ENCODE measurements at places on chromosomes 1 and 21.
A peak's percentile ranks its signal among the peaks of the same experiment; 100 is the strongest.

- no peak overlapping the region for H3K27ac ChIP-seq
- no peak overlapping the region for H3K4me3 ChIP-seq
- H3K4me1 ChIP-seq, result no peaks in the 10 kb centered on the region
- DNase-seq, result no peak
- H3K27me3 ChIP-seq, result no peaks in the 10 kb centered on the region
Observed at GRCh38 chr1:176142973-176143372, 64.1 kb downstream of the COP1 start.

DNA sequence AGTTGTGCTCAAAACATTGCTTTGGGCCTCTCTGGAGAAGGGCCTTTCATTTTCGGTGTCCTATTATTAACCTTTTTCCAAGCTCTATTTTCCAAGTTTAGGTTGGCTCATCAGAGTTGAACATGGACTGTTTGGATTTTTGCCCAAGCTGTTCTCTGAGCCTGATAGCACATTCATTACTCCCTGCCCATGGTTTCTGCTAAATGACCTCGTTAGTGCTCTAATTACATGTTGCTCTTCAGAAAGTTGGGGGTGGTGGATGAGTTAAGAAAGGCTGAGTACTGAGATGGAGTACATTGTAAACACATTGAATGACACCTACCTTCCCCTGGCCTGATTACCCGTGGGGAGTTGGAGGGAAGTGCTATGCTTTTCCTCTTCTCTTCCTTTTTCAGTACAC is 38.9 kb downstream of the LMO4 start:
- no peaks in the 10 kb centered on the region for H3K36me3 ChIP-seq
- no peaks in the 10 kb centered on the region for H3K27me3 ChIP-seq

DNA sequence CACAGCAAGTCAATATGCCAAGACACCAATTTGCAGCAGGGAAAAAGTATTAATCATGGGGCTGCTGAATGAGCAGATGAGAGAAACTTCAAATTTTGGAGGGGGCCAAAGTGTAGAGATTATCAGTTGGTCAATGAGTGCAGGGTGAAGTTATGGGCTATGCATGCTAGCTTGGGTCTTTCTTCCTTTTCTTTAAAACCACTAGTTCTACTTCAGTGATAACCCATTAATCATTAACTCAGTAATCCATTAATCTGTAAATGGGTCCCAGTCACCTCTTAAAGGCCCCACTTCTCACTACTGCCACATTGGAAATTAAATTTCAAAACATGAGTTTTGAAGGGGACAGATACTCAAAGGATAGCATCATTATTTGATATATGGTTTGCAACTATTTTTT is 688.6 kb upstream of the ADGRL4 start:
- no peak for DNase-seq
- no peaks in the 10 kb centered on the region for H3K36me3 ChIP-seq
- no peaks in the 10 kb centered on the region for H3K4me1 ChIP-seq

- no peaks in the 10 kb centered on the region for H3K27me3 ChIP-seq
- H3K4me3 ChIP-seq, result no peak overlapping the region
- no peaks in the 10 kb centered on the region for H3K4me1 ChIP-seq
- peaks cover 10% of the 10 kb centered on the region for H3K36me3 ChIP-seq
Observed at GRCh38 chr1:6688001-6688400, 13.6 kb downstream of the DNAJC11 start.

DNA sequence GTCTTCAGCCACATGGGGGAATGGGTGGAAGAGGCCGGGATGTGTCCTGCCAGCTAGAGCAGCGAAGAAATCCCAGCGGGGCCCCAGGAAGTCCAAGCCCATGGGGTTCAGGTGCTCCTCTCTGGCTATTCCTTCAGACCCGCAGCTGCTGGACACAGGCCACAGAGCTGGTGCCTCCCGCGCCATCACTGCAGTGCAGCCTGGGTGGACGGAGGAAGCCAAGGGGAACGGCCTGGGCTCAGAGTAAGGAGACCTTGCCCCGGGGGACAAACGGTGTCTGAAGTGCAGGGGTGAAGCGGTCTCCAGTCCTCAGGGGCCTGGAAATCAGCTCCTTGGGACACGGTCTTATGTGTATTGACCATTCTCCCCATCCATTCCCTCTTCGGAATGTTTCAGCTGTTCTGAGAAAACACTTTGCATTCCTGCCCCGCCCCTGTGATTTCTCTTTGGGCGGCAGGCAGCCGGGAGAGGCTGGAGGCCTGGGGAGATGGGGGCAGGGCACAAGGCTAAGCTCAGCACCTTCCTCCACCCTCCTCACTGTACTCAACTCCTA is 18.4 kb downstream of the MTHFR start:
- no peaks in the 10 kb centered on the region for H3K27me3 ChIP-seq
- no peak overlapping the region for H3K4me3 ChIP-seq
- H3K4me1 ChIP-seq, result peaks cover 24% of the 10 kb centered on the region
- H3K27ac ChIP-seq, result no peak overlapping the region

- H3K27me3 ChIP-seq, result no peaks in the 10 kb centered on the region
- no peak overlapping the region for H3K4me3 ChIP-seq
- DNase-seq, result no peak
Observed at GRCh38 chr1:30804352-30804751, 46.8 kb upstream of the LAPTM5 start.

DNA sequence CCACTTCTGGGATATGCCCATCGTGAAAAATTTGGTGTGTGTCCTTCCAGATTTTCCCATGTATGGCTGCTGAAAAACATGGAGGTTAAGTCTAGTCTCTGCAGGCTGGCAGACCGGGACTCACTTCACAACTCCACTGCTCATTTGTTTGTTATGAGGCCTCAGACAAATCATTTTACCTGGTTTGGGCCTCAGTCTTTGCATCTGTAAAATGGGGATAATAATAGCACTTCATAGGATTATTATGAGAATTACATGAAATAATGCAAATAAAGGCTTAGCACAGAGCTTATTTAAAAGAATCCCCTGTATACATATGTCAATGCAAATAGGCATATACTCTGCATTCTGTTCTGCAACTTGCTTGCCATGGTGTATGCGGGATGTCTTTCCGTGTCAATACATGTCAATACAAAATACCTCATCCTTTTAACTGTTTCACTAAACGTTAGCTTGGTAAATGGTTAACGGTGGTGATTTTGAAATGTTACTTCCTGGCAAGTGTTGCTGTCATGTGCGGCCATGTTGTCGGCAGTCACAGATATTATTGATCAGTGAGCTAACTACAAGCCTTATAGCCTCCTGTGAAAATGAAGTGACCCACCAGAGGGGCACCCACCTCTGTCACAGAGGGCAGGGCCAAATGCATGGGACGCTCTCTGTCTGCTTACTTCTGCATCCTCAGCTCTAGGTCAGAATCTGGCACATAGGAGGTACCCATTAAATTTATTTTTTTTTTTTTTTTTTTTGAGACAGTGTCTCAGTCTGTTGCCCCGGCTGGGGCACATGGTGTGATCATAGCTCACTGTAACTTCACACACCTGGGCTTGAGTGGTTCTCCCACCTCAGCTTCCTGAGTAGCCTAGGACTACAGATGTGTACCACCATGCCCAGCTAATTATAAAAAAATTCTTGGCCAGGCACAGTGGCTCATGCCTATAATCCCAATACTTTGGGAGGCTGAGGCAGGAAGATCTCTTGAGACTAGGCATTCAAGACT is 4.3 kb downstream of the LCK start:
- H3K27ac ChIP-seq, result no peak overlapping the region
- no peak overlapping the region for H3K4me3 ChIP-seq
- no peaks in the 10 kb centered on the region for H3K27me3 ChIP-seq
- no peak for DNase-seq
- H3K4me1 ChIP-seq, result no peaks in the 10 kb centered on the region
- H3K36me3 ChIP-seq, result no peaks in the 10 kb centered on the region

DNA sequence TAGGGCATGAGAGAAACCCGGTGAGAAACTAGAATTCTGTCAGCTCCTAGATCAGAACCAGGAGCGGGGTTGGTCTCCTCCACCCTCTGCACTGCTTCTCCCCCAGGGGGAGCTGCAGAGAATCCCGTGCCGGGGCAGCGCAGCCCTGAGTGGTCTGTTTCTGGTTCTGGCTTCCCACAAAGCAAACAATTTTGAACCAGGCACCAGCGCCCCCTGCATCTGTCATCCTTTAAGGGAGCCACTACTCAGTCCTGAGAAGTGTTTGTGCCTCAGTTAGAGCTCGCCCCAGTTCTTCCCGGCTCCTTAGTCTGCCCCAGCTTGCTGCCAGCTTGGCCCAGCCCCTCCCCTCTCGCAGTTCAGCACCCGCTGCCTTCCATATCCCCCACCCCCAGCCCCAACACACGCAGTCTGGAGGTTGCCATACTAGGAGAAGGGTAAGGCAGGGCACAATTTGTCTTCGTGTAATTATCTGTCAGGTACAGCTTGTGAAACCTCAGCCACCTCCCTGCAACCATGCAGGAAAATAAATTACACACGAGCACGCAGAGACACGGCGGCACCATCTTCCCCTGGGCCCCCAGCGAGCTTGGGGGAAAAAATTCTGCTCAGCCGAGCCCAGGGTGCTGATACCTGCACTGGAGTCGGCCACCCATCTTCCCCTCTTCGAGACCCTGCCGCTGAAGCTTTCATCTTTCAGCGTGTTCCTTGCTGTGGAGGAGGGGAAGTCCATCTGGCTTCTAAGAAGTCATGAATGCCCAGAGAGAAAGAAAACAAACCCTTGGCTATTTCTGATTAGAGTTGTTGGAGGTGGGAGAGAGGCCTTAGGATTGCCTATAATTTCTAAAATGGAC is 62.6 kb upstream of the CD1D start:
- H3K36me3 ChIP-seq, result no peaks in the 10 kb centered on the region
- H3K27me3 ChIP-seq, result peaks cover 54% of the 10 kb centered on the region
- no peak overlapping the region for H3K4me3 ChIP-seq
- H3K4me1 ChIP-seq, result no peaks in the 10 kb centered on the region
- peak; percentile 32 for DNase-seq

GRCh38 chr1:157584503-157584902 is 13.4 kb downstream of the FCRL4 start:
- no peak overlapping the region for H3K27ac ChIP-seq
- no peak overlapping the region for H3K4me3 ChIP-seq
- peaks cover 56% of the 10 kb centered on the region for H3K27me3 ChIP-seq
- no peaks in the 10 kb centered on the region for H3K4me1 ChIP-seq
- H3K36me3 ChIP-seq, result no peaks in the 10 kb centered on the region
- DNase-seq, result no peak

GRCh38 chr1:192630521-192631287 is 5.2 kb upstream of the RGS13 start:
- no peak overlapping the region for H3K4me3 ChIP-seq
- H3K27me3 ChIP-seq, result no peaks in the 10 kb centered on the region
- DNase-seq, result peak; percentile 7
- H3K4me1 ChIP-seq, result peaks cover 23% of the 10 kb centered on the region

GRCh38 chr1:18041102-18041501 is 66.5 kb upstream of the IGSF21 start:
- H3K4me3 ChIP-seq, result no peak overlapping the region
- H3K4me1 ChIP-seq, result no peaks in the 10 kb centered on the region
- DNase-seq, result no peak
- H3K27me3 ChIP-seq, result peaks cover 37% of the 10 kb centered on the region
- H3K27ac ChIP-seq, result no peak overlapping the region
